Left renal pelvis (tissue), 4 donors: ENCODE measurements at places on chromosomes 12 and 14. TPM values are rescaled to one million over a fixed set of nuclear protein-coding genes. Genes with fewer than 3 reads are reported as not detected.

The POTEM gene
- polyA plus RNA-seq, result not detected

The TTLL5 gene
- 22.1 TPM for polyA plus RNA-seq

The GPHB5 gene
- polyA plus RNA-seq, result not detected

The CLEC4D gene
- 0.50 TPM for polyA plus RNA-seq

The CFAP54 gene
- polyA plus RNA-seq, result 2.7 TPM

The LPAR5 gene
- 1.2 TPM for polyA plus RNA-seq

The NUP107 gene
- 68.8 TPM for polyA plus RNA-seq

The AVPR1A gene
- polyA plus RNA-seq, result 11.1 TPM

The SERPINA9 gene
- not detected for polyA plus RNA-seq

The TC2N gene
- polyA plus RNA-seq, result 9.9 TPM

The ESRRB gene
- polyA plus RNA-seq, result 8.8 TPM

The SLC11A2 gene
- polyA plus RNA-seq, result 51.7 TPM

The CLEC7A gene
- 1.9 TPM for polyA plus RNA-seq

The TSPAN19 gene
- polyA plus RNA-seq, result 0.43 TPM

The KRT6C gene
- not detected for polyA plus RNA-seq

The KRT84 gene
- not detected for polyA plus RNA-seq

The MAP1LC3B2 gene
- 11.6 TPM for polyA plus RNA-seq

The OR10A7 gene
- not detected for polyA plus RNA-seq

The RASSF9 gene
- polyA plus RNA-seq, result 18.7 TPM

The P2RX7 gene
- polyA plus RNA-seq, result 1.2 TPM

The SOX5 gene
- polyA plus RNA-seq, result 9.0 TPM

The PMEL gene
- polyA plus RNA-seq, result 2.0 TPM

The NXPH4 gene
- 6.5 TPM for polyA plus RNA-seq

The AQP2 gene
- polyA plus RNA-seq, result 242 TPM

The ATG2B gene
- 23.3 TPM for polyA plus RNA-seq

The TAS2R19 gene
- 1.4 TPM for polyA plus RNA-seq

The RND1 gene
- polyA plus RNA-seq, result 6.0 TPM

The ABHD12B gene
- polyA plus RNA-seq, result 1.5 TPM

The MYH6 gene
- polyA plus RNA-seq, result 0.17 TPM

The CNTN1 gene
- polyA plus RNA-seq, result 47.1 TPM

The EML5 gene
- polyA plus RNA-seq, result 2.9 TPM

The CAND1 gene
- 201 TPM for polyA plus RNA-seq

The DHRS2 gene
- 2.0 TPM for polyA plus RNA-seq

The MDM2 gene
- polyA plus RNA-seq, result 78.0 TPM

The PPP4R4 gene
- polyA plus RNA-seq, result 0.23 TPM

The HCAR3 gene
- polyA plus RNA-seq, result 0.74 TPM

The PNN gene
- 219 TPM for polyA plus RNA-seq

The ST8SIA1 gene
- 7.8 TPM for polyA plus RNA-seq
